Vagina (tissue), 2 donors: ENCODE measurements at places on chromosomes 13 and 19.
A peak's percentile ranks its signal among the peaks of the same experiment; 100 is the strongest.

DNA sequence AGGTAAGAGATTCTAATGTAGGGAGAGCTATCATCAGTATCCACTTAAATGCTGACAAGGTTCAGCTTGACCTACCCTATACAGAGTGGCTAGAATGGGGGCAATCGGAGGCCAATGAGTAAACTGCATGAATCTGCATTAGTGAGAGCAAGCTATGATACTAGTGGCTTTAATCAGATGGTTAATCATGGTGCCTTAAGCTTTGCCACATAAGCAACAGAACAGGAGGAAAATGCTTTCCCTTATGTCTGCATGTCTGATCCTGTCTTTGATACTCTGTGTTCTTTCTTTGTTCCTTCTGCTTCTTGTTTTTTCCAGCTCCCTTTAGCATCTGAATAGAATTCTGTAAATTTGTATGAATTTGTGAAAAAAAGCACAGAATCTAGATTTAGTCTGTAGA is 91.1 kb downstream of the WDFY2 start:
- H3K4me1 ChIP-seq = peaks cover 13% of the 10 kb centered on the region
- DNase-seq = no peak
- peak overlapping the region; percentile 66 for H3K27ac ChIP-seq
- no peaks in the 10 kb centered on the region for H3K36me3 ChIP-seq
- H3K4me3 ChIP-seq = no peak overlapping the region
- H3K27me3 ChIP-seq = no peaks in the 10 kb centered on the region

DNA sequence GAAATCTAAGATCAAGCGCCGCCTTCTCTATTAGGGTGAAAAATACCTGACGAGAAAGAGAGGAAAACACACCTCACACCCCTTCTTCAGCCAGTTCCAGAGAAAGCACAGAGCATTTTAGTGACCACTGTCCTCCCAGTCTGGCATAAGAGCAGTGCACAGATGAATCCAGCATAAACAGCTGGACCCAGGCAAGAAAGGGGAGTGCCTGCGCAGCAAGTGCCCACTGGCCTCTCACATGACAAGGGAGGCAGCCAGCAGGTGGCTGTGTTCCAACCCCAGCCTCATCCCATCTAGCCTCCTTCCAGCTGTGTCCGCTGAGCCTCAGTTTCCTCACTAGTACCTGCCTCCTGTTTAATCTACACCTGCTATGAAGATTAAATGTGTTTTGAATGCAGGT is 8.0 kb downstream of the MED26 start:
- no peaks in the 10 kb centered on the region for H3K27me3 ChIP-seq
- peaks cover 58% of the 10 kb centered on the region for H3K4me1 ChIP-seq

- H3K4me1 ChIP-seq = no peaks in the 10 kb centered on the region
- H3K36me3 ChIP-seq = no peaks in the 10 kb centered on the region
- no peak overlapping the region for H3K27ac ChIP-seq
- H3K27me3 ChIP-seq = no peaks in the 10 kb centered on the region
- no peak overlapping the region for H3K4me3 ChIP-seq
These were observed 1089.7 kb downstream of the PCDH17 start for GRCh38 chr13:58721273-58721672.

GRCh38 chr19:11265785-11266236 is 3.5 kb upstream of the DOCK6 start:
- peaks cover 41% of the 10 kb centered on the region for H3K4me1 ChIP-seq
- peak overlapping the region; percentile 66 for H3K27ac ChIP-seq
- no peak overlapping the region for H3K4me3 ChIP-seq
- H3K27me3 ChIP-seq = no peaks in the 10 kb centered on the region
- no peak for DNase-seq

DNA sequence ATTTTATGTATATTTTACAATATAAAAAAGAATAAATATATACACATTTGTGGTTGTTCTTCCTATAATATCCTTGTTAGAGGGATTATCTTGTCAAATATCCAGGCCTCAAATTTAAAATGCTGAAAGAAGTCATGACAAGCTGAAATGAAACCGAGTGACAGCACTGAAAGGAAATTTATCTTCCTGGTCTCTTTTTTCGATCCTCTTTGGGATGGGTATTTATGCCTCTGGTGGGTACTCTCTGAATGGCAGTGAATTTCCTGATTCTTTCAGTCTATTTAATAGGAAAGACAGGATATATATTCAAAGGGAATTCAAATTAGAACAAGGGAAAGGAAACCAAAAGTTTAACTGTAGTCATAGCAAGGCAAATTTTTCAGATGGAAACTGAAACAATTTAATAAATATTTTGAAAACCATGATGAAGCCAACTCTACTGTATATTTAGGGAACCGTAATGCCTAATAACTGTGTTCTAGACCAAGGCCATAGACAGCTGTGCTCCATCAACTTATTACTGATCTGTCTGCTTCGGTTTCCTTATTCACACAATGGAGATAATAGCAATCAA is 97.9 kb downstream of the DLEU7 start:
- no peaks in the 10 kb centered on the region for H3K4me1 ChIP-seq
- no peaks in the 10 kb centered on the region for H3K27me3 ChIP-seq
- H3K27ac ChIP-seq = no peak overlapping the region
- H3K36me3 ChIP-seq = no peaks in the 10 kb centered on the region

DNA sequence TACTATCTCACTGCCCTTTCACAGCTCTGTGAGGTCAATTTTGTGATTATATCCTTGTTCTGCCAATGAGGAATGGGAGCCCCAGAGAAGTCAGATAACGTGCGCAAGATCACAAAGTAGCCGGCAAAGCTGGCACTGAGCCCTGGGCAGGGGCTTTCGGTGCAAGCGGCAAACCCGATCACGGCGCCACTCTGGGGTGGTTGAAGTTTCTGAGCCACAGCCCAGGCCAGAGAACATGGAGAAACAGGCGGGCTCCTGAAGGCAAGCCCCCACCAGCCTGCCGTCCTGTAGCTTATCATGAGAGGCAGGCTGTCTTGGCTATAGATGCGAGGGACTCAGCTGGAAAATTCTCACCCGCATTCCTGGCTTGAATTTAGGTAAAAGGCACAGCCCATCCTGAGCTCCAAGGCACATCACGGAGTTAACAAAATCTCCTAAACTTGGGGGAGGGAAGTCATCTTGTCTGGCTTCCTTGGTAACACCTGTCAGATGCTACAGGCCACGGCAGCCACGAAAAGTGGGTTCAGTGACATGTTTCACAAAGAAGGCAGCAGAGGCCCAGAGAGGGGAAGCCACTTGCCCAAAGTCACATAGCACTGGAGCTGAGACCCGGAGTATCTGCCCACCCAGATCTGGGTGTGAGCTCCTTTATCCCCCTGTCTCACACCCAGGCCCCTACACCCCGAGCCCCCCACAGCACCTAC is 12.5 kb downstream of the TNNT1 start:
- H3K27me3 ChIP-seq = no peaks in the 10 kb centered on the region
- no peak for DNase-seq
- H3K4me1 ChIP-seq = no peaks in the 10 kb centered on the region
- H3K36me3 ChIP-seq = no peaks in the 10 kb centered on the region
- H3K27ac ChIP-seq = no peak overlapping the region

- H3K27me3 ChIP-seq = no peaks in the 10 kb centered on the region
- H3K4me3 ChIP-seq = no peak overlapping the region
- no peaks in the 10 kb centered on the region for H3K4me1 ChIP-seq
- H3K36me3 ChIP-seq = no peaks in the 10 kb centered on the region
These were observed 617.2 kb upstream of the GPC6 start for GRCh38 chr13:92609376-92609775.

DNA sequence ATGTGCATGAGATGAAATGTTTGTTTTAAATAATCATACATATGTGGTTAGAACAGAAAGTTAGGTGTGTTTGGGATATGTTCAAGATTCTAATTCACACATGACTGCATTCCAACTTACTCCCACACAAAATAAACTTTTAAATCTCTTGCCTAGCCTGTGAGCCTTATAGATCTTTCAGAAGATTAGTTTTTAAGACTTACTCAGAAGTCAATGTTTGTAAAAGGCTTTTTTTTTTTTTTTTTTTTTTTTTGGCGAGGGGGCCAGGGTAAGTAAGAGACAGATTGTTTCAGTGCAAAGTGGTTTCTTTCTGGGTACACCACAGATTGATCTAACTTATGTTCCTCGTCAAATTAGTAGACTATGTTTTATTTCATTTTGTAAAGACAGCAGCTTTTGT is 39.1 kb downstream of the GPR180 start:
- DNase-seq = no peak
- no peak overlapping the region for H3K27ac ChIP-seq
- no peak overlapping the region for H3K4me3 ChIP-seq
- H3K36me3 ChIP-seq = no peaks in the 10 kb centered on the region
- no peaks in the 10 kb centered on the region for H3K27me3 ChIP-seq

DNA sequence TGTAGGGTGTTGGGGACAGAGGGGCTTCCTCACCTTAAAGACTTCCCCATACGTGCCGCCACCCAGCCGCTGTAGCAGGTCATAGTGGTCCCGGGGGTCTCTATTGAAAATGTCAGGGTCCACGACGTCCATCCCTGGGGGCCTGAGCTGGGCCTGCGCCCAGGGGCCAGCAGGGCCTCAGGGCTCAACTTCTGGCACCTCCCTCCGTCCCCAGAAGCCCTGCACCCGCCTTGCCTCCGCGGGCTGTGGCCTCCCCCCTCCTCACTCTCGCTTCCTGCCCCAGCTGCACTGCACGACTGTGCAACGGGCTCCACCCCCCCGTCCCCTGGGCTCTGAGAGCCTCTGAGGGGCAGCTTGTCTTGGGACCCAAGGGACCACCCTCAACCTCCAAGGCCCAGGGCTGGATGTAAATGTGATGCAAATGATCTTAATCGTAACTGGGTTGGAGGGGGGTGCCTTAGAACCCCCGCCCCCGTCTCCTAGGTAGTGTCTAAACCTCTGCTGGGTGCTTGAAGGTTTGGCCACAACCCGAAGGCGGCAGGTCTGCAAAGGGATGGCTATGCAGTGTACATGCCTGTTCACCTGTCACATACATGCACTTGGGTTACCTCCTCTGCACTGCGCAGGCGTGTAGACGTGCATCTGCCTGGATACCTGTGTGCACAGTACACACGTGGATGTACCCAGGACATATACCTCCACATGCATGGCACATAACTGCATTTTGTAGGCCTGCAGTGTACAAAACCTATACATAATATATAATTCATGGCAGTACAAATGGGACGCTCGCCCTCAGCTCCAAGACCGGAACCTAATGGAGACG is at the start of gene MAP4K1:
Gene MAP4K1, minus strand, starts transcription at position 190 of the 826 bp plus-strand sequence. Its CDS starts 58 bp downstream, at position 132.
- peak within 1 kb of the TSS; percentile 82 for H3K4me3 ChIP-seq
- peaks cover 30% of the 10 kb centered on the region for H3K36me3 ChIP-seq
- H3K27me3 ChIP-seq = no peaks in the 10 kb centered on the region
- no peak for DNase-seq
- peaks cover 20% of the 10 kb centered on the region for H3K4me1 ChIP-seq
- H3K27ac ChIP-seq = peak within 1 kb of the TSS; percentile 56

GRCh38 chr13:79311386-79311785 is 94.7 kb downstream of the RBM26 start:
- no peaks in the 10 kb centered on the region for H3K36me3 ChIP-seq
- no peaks in the 10 kb centered on the region for H3K27me3 ChIP-seq
- DNase-seq = no peak
- no peak overlapping the region for H3K27ac ChIP-seq

- H3K4me1 ChIP-seq = no peaks in the 10 kb centered on the region
- DNase-seq = no peak
- H3K4me3 ChIP-seq = no peak overlapping the region
These were observed 73.9 kb downstream of the WTIP start for GRCh38 chr19:34555447-34555846.

GRCh38 chr13:33487575-33488243 is 202.2 kb upstream of the STARD13 start:
- H3K27ac ChIP-seq = peak overlapping the region; percentile 3
- DNase-seq = no peak
- H3K4me3 ChIP-seq = peak overlapping the region; percentile 13
- no peaks in the 10 kb centered on the region for H3K27me3 ChIP-seq

DNA sequence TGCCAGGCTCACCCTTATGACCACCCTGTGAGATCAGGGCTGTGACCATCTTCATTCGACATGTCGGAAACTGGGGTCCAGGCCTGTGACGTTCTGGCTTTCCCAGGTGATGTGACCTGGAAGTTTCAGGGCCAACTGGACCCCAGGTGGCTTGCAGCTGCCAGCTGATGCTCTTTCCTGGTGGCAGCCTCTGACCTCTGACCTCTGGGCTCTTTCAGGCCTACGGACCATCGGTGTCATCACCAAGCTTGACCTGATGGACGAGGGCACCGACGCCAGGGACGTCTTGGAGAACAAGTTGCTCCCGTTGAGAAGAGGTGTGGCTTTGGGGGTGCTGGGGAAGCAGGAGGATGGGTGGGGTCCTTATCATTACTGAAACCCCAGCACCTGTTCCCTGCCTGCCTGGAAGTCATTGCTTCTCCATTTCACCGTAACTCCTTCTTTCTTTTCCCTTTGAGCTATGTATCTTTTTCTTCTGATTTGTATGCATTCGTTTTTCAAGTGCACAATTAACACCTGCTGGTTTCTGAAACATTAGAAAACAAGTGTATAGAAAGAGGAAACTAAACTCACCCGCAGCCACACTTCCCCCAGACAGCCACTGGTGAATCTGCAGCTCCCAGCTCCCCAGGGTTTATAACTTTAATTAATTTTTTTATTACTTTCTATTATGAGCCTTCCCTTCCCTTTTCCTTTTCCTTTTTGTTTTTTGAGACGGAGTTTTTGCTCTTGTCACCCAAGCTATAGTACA is 58.9 kb downstream of the TMED1 start:
- H3K27me3 ChIP-seq = no peaks in the 10 kb centered on the region
- no peak overlapping the region for H3K27ac ChIP-seq
- no peak overlapping the region for H3K4me3 ChIP-seq
- peaks cover 75% of the 10 kb centered on the region for H3K36me3 ChIP-seq
- peaks cover 12% of the 10 kb centered on the region for H3K4me1 ChIP-seq

DNA sequence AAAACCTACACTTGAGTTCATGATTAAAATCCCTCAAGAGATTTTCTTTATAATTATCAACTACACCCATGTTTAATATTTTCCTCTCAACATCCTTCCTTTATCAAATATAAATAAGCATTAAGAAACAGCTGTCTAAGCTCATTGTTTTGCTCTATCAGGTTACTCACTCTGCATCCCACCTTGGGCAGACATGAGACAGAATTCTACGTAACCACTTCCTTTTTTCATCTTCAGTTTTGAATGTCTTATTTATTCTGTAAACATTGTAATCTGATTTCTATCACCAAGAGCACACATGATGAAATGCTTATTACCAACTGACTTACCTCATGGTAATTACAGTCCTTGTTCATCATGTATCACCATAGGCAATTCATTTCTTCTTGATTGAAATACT is 1256.6 kb upstream of the ATXN8OS start:
- no peaks in the 10 kb centered on the region for H3K4me1 ChIP-seq
- no peaks in the 10 kb centered on the region for H3K27me3 ChIP-seq
- no peak for DNase-seq
- H3K27ac ChIP-seq = no peak overlapping the region
- no peak overlapping the region for H3K4me3 ChIP-seq
